ENCODE measurements at places on chromosomes 13 and 19. TPM values are rescaled to one million over a fixed set of nuclear protein-coding genes. Genes with fewer than 3 reads are reported as not detected.

DNA sequence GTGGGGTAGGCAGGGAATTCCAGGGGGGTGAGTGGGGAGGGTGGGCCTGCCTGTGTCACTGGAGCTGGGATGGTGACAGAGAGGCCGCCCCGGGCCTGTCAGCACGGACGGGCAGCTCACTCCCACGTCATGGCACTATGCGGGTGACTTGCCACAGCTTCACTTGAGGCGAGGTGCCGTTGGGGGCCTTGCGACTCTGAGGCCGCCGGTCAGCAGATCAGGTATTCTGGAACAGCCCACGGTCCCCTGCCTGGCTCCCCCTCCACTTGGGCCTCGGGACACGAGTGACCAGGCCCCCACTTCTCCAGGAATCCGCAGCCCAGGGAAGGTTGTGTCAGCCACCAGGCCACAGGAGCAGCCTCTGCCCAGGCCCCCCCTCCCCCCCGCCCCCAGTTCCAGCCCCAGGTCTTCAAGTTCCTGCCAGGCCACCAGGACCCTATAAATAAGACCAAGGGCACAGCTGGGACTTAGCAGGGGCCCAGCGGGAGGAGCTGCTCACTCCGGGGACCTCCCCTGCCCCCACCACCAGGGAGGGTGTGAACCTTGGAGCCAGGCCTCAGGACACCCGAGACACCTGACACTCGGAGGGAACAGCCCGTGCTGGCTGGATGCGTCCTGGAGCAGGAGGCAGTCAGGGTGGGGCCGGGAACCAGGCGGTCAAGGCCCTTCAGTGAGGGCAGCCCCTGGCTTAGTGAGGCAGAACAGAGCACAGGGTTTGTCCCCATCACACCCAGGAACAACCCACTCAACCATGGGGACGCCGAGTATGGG lies 2.7 kb upstream of the MIDN start:
- DNase-seq, result no peak

Gene HCN2
- 0.48 TPM for total RNA-seq

Gene ACER1
- not detected for total RNA-seq

GRCh38 chr13:48629277-48629676 lies 24.5 kb upstream of the CYSLTR2 start:
- no peak for DNase-seq

- DNase-seq, result no peak
Measured at GRCh38 chr13:93477238-93477637, 250.6 kb downstream of the GPC6 start.

DNA sequence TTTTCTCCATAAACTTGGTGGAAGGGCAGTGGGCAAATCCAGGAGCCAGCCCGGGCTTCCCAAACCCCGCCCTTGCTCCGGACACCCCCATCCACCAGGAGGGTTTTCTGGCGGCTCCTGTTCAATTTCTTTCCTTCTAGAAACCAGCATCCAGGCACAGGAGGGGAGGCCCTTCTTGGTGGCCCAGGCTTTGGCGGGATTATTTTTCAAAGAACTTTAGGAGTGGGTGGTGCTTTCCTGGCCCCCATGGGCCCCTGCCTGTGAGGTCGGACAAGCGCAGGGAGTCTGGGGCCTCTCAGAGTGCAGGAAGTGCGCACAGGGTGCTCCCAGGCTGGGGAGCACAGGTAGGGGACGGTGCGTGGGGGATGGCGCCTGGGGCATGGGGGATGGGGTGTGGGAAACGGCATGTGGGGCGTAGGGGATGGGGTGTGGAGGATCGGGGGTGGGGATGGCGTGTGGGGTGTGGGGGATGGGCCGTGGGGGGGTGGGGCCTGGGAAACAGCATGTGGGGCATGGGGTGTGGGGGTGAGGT lies 396 bp downstream of the F7 start:
- no peak for DNase-seq

GRCh38 chr13:106899442-106899841 lies 331.5 kb upstream of the ARGLU1 start:
- no peak for DNase-seq

GRCh38 chr13:75960538-75960994 lies 324.4 kb downstream of the LMO7 start:
- no peak for DNase-seq

Gene IRGC
- total RNA-seq, result not detected

DNA sequence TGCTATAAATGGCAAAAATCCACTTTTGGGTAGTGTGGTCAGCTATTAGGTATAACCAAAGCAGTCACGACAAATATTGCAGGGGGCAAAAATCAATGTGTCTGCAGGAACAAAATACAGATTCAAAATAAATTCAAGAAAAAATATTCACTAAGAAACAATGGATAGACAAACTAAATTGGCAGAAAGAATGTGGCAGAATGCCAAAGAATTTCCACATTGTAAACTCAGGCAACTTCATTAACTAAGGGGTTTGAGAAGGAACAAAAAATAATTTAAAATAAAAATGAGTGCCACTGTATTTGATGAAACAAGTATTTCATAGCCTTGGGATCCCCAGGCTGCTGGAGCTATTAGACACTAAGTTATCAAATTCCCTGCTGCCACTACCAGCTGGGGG lies 193.1 kb downstream of the VWA8 start:
- no peak for DNase-seq

Gene TUBA3C
- total RNA-seq, result not detected

DNA sequence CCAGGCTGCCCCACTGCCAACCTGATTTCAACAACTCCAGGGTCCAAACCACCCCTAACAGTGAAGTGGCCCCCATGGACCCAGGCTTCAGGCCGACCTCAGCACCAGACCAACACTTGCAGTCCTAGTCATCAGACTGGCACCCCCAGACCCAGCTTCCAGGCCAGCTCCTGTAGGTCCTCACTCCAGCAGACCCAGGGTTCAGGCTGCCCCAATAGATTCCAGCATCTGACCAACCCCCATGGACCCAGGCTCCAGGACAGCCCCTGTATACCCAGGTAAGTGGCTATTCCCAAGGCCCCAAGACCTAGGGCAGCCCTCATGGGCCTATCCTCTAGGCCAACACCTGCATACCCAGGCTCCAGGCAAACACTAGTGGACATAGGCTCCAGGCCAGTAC lies 193.8 kb upstream of the OBI1 start:
- DNase-seq, result no peak

DNA sequence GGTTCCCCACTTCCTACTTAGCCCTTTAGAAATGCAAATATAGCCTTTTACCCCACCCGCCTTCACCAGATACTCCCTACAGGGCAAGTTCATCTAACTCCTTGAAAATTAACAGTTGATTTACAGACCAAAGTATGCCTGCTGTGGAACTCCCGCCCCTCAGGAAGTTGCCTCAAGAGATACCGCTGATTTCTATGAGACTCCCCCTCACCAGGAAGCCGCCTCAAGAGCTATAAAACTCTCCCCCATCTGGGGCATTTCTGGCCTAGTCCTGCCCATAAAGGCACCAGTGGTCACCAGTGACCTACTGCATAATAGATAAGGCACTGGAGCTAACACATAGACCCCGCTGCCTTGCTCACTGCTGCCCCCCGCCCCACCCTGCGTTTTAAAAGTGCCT lies 201.7 kb upstream of the UBL3 start:
- DNase-seq, result no peak
